Activated T-helper 2 cell treated with anti-CD3 and anti-CD28 coated beads, Interferon-gamma antibody, Interleukin-2, Interleukin-4, amounts not matched to agents 10 μg/mL and 5 μg/mL and 100 μg/mL, durations not matched to agents 14 hours and 24 hours and 36 hours (primary cell): ENCODE measurements at places on chromosomes 11 and 22. TPM values are rescaled to one million over a fixed set of nuclear protein-coding genes. Genes with fewer than 3 reads are reported as not detected.

DNA sequence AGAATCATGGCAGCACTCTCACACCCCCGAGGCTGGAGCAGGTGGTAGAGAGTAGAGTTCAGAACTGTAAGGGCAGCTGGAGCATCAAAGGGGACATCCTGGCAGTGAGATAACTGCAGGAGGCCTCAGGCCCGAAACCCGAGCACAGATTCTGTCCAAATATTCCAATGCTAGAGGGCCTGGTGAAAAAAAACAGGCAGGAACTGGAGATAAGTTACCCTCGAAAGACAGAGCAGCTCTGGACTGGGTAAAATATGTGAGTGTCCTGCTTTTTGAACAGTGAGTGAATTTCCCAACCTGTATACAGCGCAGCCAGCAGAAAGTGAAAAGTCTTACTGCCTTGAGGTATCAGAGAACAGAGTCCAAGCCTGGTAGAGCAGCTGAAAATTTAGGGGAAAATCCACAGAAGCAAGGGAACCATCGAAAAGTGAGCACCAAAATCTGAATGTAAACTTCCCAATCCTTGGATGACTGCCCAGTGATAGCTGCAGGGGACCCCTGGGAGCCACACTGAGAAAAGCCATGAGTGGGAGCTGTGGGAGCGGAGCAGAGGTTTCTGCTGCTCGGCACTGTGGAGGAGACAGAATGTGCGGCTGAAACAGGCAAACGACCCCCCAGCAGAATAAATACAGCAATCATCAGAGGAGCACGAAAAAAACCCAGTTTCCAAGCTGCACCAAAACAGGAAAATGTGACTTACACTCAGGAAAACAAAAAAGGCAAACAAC, 50.6 kb downstream of the WNT11 start:
- H3K27me3 ChIP-seq: peaks cover 29% of the 10 kb centered on the region
- no peaks in the 10 kb centered on the region for H3K36me3 ChIP-seq
- H3K4me3 ChIP-seq: no peak overlapping the region
- H3K4me1 ChIP-seq: peaks cover 16% of the 10 kb centered on the region
- H3K27ac ChIP-seq: no peak overlapping the region
- DNase-seq: no peak

Gene ANKK1
- 0.11 TPM in 1 of 2 replicates, not detected in the other for total RNA-seq

DNA sequence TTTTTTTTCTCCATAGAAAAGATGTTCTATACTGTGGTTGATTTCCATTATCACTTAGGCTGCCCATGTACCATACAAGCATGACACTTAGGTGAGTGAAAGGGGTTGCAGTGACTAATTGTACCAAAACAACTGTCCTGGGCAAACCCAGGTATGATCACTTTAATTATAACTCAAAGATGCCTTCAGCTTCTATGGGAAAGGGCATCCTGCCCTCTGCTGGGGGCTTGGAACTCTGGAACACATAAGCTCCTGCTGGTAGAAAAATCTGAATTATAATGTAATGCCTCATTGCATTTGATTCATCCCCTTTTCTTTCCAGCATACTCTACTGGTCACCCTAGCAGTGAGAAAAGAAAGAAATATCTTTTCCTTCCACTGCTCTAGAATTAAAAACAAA, 206.3 kb downstream of the DDX10 start:
- H3K4me3 ChIP-seq: no peak overlapping the region
- H3K4me1 ChIP-seq: peaks cover 22% of the 10 kb centered on the region
- no peaks in the 10 kb centered on the region for H3K36me3 ChIP-seq
- H3K27ac ChIP-seq: no peak overlapping the region
- no peak for DNase-seq
- H3K27me3 ChIP-seq: no peaks in the 10 kb centered on the region

Gene TMEM191C
- total RNA-seq: 0.52 and 0.69 TPM in 2 replicates

Gene KCNQ1OT1
- 0.68 and 0.74 TPM in 2 replicates for total RNA-seq

- H3K4me1 ChIP-seq: peaks cover 67% of the 10 kb centered on the region
- DNase-seq: peak; percentile 25
- peak overlapping the region; percentile 95 for H3K27ac ChIP-seq
- H3K4me3 ChIP-seq: peak overlapping the region; percentile 88
Measured at GRCh38 chr11:95088946-95089619, 563 bp upstream of the ENDOD1 start.

Gene ABTB2
- 32.9 and 33.1 TPM in 2 replicates for total RNA-seq

- no peak for DNase-seq
- peaks cover 16% of the 10 kb centered on the region for H3K27me3 ChIP-seq
- no peak overlapping the region for H3K27ac ChIP-seq
Measured at GRCh38 chr11:35377262-35377661, 42.1 kb downstream of the SLC1A2 start.

GRCh38 chr22:39719559-39720450, 149.3 kb downstream of the CACNA1I start:
- no peak for DNase-seq
- no peaks in the 10 kb centered on the region for H3K36me3 ChIP-seq
- no peak overlapping the region for H3K4me3 ChIP-seq
- H3K27me3 ChIP-seq: peaks cover 2% of the 10 kb centered on the region
- peaks cover 3% of the 10 kb centered on the region for H3K4me1 ChIP-seq
- no peak overlapping the region for H3K27ac ChIP-seq

Gene LYVE1
- not detected in 2 replicates for total RNA-seq

Gene MOV10L1
- 0.07 TPM in 1 of 2 replicates, not detected in the other for total RNA-seq

Gene ASCL2
- 0.23 and 0.25 TPM in 2 replicates for total RNA-seq

GRCh38 chr11:128235958-128236357, 351.4 kb downstream of the ETS1 start:
- H3K4me1 ChIP-seq: peaks cover 57% of the 10 kb centered on the region
- H3K27ac ChIP-seq: no peak overlapping the region
- no peaks in the 10 kb centered on the region for H3K27me3 ChIP-seq
- H3K36me3 ChIP-seq: peaks cover 5% of the 10 kb centered on the region
- no peak for DNase-seq
- H3K4me3 ChIP-seq: no peak overlapping the region

DNA sequence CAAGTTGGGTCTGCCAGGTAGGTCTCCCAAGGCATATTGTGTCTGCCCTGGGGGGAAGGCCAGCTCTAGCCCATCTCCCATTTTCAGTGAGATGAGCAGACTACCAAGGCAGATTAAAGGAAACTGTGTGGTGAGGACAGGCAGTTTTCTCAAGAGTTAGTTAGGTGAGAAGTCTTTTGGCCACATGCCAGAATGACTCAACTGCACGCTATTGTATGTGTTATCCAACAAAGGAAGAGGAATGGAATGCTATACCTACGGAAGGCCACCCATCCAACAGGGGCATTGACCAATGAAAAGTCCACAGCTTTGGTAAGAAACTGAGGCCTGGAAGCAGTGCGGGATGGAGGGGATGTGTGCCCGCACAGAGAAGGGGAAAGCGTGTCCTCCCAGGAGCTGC, 941.7 kb downstream of the NTM start:
- H3K27me3 ChIP-seq: no peaks in the 10 kb centered on the region
- no peak for DNase-seq
- no peak overlapping the region for H3K27ac ChIP-seq
